ENCODE measurements at places on chromosomes 4 and X.

- no peak for DNase-seq
Observed at GRCh38 chr4:177109769-177110168, 199.9 kb upstream of the NEIL3 start.

DNA sequence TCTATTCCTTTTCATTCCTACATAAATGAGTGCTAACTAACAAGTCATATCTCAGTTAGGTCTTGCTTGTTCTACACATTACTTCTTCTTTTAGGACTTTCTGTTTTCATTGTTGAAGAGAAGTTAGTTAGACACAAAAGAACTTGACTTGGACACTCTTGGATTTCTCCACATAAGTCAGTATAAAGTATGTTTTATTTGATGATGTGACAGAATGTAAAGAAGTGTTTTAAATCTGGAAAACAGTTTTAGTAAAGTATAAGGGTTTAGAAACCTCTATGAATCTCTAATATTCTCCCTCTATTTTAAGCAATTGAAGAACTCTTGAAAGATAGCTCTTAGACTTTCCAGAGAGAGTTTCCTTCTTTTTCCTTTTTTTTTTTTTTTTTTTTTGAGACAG is 38.6 kb upstream of the TMEM33 start:
- no peak for DNase-seq

- no peak for DNase-seq
Observed at GRCh38 chr4:168731706-168732414, 235.0 kb downstream of the PALLD start.

DNA sequence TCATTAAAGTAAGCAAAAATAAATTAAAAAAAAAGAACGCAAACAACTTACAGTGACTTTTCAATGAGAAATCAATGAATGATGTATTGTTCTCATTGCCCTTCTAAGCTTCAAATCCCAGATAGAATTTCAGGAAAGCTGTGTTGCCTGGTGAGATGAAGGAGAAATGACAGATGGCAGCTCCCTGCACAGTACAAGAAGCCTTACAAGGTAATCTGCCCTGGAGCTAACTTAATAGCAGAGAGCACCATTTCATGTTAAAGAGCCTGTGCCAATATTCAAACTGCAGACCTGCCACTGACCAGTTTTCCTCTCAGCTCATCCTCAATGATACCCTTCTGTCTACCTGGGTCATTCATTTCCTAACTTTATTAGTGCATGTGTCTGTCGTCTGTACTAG is 54.0 kb downstream of the GC start:
- DNase-seq: no peak

DNA sequence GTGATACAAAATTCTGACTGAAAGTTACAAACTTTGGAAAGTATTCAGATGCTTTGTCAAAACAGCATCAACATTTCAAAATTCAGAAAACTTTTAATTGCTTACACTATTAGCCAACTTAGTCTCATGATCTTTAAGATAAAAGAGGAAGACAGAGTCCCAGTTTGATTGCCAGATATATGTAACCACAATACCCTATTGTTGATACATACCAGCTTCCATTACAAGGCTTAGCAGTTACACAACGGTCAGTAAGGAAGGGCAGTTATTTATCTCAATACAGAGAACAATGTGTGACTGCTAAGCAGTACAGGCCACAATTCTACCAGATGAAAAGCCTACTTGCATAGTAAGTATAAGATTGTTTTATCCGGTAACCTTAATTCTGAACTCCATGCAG is 138.4 kb downstream of the SPANXN3 start:
- no peak for DNase-seq

- DNase-seq: no peak
Observed at GRCh38 chr4:83748711-83749110, 212.8 kb downstream of the GPAT3 start.
